ENCODE measurements at places on chromosomes 16 and 17.

GRCh38 chr17:27609611-27610303, 21.2 kb upstream of the LGALS9 start:
- no peak for DNase-seq

GRCh38 chr17:45040459-45040858, 11.0 kb downstream of the DCAKD start:
- no peak for DNase-seq

DNA sequence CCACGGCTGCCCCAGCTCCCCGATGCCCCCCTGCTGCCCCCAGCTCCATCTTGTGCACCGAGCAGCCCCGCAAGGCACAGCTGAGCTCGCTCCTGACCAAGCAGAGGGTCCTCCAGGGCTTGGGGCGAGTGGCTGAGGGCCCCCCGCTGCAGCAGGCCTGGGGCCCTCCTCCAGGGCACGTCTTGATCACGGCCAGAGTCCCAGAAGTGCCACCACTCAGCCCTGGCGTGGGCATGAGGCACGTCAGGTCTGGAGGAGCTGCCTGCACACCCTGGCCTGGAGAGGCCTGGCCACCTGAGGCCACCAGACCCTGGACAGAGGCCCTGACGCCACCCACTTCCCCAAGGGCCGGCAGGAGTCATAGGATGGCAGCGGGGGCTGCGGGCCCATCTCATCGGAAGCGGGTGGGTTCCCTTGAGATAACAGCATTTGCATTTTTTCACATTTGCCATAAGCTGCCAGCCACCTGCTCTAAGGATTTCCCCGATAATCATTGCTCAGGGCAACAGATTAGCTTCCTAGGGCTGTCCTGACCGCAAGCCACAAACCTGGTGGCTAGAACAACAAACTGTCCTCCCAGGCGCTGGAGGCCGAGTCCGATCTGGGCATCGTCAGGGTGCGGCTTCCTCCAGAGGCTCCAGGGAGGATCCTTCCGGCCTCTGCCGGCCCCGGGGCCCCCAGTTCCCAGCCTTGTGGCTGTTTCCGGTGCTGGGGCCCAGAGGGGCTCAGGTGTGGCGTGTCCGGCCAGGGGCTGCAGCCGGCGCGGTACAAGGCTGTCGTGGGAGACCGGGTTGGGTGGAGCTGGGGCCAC, 23.9 kb upstream of the C1QTNF8 start:
- no peak for DNase-seq

DNA sequence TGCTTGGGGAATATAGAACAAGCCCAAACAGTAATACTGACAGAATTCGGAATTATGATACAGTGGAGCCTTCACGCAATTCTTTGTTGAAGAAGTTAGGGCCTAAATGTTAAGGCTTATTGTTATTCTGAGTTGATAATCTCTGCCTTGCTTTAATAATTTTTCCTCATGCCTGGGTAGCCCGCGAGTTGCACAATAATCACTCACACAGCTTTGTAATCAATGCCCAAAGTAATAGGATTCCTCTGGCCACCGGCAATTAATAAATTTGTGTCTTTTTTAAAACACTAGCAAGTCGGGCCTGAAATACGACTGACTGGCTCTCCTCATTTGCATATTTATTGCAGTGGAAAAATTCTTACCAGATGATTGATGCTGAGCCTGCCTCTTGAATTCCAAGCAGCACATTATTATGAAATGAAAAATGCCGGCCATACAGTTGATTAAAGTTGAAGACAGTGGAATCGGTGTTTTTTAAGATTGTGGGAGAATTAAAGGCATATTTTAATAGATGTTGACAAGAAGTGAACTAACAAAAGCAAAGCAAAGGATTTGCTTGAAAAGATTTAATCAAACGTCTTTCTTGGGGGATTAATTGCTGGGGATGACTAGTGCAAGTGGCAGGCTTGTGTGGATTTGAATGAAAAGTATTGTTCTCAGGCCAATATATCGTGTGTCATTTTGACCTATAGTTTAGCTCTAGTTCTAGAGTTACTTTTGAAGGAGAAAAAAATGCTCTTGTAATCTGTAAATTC, 30.2 kb downstream of the AATF start:
- no peak for DNase-seq

DNA sequence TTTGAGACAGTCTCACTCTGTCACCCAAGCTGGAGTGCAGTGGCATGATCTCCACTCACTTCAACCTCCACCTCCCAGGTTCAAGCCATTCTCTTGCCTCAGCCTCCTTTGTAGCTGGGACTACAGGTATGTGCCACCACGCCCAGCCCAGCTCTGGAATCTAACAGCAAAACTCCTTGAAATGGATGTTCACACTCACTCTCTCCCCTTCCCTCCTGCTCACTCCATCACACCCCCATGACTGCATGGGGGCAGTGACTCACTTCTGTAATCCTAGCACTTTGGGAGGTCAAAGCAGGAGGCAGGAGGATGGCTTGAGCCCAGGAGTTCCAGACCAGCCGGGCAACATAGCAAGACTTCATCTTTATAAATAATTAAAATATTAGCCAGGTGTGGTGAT, 11.1 kb upstream of the TFAP4 start:
- DNase-seq = no peak

GRCh38 chr17:51741458-51741857, 417.1 kb downstream of the CA10 start:
- no peak for DNase-seq

- DNase-seq = no peak
Observed at GRCh38 chr17:68505951-68506350, 6.3 kb upstream of the PRKAR1A start.

DNA sequence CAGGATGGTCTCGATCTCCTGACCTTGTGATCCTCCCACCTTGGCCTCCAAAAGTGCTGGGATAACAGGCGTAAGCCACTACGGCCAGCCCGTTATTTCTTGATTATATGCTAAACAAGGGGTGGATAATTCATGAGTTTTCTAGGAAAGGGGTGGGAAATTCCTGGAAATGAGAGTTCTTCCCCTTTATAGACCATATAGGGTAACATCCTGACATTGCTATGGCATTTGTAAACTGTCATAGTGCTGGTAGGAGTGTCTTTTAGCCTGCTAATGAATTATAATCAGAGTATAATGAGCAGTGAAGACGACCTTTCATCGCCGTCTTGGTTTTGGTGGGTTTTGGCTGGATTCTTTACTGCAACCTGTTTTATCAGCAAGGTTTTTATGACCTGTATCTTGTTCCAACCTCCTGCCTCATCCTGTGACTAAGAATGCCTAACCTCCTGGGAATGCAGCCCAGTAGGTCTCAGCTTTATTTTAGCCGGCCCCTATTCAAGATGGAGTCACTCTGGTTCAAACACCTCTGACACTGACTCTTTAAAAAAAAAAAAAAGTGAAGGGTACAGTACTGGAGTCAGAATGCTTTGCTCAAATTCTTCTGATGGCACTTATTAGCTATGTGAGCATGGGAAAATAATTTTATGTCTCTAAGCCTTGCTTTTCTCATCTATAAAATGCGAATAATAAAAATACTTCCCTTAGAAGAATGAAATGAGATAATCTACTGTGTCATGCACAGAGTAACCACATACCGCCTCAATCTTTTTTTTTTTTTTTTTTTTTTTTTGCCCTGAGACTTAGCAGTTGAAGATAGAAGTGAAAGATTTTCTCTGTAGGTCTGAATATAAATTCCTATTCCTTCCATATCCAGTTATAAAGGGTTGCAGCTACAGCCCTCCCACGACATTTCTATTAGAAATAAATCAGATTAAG, 5.1 kb upstream of the CALCOCO2 start:
- no peak for DNase-seq

DNA sequence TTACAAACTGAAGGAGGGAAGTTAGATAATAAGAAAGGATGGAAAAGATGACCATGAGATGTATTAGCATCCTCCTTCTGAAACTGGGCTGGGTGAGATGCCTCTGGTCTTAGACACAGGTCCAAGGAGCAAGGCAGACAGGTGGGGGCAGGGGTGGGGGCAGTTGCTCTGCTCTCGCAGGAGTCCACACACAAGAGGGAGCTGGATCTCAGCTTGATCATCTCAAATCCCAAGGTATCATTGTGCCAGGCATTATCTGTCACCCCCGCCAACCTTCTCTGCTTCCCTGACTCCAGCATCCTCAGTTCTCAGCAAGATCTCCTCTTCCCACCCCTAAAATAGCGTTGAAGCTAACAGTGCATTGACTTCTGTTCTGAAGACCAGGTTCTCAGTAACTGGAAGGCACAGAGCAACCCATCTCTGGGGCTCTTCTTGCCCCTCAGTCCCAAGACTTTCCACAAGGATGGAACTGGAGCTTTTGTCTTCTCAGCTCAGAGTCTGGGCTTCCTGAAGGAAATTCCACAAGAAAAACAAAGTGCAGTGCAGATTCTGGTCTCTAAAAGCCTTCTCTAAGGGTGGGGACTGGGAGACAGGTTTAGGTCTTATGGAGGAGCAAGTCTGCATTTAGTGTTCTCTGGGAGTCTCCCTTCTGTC, 1.6 kb downstream of the FLOT2 start:
- DNase-seq = no peak

DNA sequence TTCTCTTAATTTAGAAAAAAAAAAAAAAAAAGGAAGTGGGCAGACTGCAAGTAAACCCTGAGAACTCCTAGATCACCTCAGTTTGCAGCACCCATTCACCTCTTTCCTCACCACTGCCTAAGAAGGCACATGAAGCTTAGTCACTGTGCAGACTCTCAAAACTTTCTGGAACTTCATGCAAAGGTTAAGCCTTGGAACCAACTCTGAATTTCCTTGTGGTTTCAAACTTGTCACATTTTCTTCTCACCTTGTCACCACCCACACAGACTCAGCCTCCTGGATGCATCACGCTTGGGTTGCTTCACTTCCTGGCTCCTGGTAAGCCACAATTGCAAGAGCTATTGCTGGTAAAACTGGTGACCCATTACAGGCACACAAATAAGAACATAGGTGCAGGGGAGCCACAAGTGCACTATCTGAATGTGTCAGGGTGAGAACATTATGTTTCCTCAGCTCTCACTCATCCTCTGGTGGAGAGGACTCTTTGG, 15.0 kb upstream of the CPD start:
- DNase-seq = no peak

DNA sequence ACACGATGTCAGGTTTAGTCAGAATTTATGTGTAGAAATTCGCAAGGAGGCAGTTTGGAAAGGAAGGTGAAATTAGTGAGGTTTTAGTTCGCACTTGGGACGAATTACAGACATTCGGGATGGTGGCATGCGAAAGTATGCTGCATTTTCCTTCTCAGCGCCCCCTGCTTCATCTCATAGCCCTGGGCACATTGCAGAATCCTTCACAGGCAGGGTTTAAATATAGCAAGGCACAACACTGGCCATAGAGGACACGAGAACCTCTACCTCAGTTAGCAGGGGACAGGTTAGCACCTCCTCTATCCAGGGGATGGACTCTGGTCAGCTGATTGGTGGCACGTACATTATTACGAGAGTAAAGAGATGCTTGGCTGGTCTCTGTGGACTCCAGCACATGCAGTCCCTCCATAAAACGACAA, 47.5 kb downstream of the MAP2K6 start:
- no peak for DNase-seq

DNA sequence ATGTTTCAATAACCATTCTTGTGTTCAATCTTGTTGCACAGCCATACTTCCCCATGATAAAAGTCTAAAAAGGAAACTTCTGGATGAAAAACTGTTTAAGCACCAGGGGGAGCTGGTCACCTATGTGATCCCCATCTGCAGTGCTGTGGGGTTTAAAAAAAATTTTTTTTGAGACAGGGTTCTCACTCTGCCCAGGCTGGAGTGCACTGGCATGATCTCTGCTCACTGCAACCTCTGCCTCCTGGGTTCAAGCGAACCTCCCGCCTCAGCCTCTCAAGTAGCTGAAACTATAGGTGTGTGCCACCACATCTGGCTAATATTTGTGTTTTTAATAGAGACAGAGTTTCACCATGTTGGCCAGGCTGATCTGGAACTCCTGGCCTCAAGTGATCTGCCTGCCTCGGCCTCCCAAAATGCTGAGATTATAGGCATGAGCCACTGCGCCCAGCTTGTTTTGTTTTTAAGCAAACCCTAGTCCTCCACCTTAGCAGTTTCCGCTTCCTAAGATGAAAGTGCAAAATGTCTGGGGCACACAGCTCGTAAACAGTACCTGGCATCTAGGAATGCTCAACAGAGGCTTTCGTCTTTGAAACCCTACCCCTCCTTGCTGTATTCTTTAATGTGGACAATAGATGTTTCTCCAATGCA, 25.4 kb downstream of the DNAJA2 start:
- DNase-seq = peak; percentile 20

DNA sequence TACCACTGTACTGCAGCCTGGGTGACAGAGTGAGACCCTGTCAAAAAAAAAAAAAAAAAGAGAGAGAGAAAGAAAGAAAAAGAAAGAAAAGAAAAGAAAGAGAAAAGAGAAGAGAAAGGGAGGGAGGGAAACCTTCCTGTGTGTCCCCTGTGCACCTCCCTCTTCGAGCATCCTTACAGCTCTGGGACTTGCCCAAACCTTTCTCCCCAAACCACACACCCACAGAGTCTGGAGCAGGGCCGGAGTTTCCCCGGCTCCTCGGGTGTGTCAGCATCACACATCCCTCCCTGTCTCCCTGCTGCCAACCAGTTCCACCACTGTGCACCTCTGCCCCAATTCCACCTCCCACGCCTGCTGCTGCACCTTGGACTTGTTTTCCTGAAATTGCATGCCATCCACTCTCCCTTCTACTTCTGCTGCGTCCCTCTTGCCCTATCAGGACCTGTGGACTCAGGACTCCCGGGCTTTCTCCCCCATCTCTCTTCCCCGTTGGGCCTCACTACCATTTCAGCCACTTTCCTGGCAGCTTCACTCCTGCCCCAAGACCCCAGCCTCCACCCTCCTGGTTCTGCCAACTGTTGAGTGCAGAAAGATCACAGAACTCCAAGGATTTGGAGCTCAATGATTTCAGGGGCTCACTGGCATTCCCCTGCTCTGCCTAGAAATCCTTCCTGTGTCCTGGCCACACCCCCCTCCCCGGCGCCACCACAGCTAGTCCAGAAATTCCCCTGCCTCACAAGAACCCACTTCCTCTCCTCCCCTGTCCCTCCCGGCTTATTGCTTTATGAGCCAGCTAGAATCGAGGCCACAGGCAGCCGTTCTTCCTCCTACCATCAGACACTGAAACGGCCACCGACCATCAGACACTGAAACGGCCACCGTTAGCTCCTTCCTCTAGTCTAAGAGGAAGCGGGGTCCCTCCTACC, 3.7 kb upstream of the CDK3 start:
- no peak for DNase-seq

DNA sequence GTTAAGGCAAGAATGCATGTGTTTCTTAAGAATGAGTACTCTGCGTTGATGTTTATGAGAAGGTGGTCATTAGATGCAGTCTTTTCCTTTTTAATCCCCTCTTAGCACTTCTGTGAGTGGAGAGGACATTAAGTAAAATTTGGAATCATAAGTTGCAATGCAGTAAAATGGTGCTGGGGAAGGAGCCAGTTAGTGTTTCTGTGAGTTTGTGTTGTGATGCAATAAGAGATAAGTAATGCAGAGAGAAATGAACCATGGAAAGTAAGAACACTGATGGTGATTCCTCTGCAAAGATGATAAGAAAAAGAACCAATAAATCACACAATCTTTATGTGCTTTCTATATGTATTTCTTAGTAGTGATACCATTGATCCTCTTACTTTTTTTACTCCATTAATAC, 20.0 kb downstream of the ABHD15 start:
- DNase-seq = no peak

DNA sequence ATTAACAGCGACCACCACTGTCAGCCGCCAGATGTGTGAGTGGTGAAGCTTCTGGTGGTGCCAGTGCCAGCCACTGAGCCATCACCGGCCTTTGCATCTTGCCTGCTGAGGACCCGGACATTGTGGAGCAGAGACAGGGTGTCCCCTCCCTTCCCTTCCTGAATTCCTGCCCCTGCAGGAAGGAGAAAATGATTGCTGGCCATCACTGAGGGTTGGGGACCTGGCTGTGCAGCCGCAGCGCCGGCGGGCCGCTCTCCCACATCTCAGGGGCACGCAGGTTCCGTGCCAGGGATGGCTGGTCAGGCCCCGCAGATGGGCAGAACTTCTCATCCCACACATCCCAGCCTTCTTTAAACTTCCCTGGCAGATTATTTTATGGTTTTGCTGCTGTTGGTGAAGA, 56.5 kb downstream of the RPTOR start:
- DNase-seq = no peak
